ENCODE measurements at places on chromosomes 3 and 15. TPM values are rescaled to one million over a fixed set of nuclear protein-coding genes. Genes with fewer than 3 reads are reported as not detected.

DNA sequence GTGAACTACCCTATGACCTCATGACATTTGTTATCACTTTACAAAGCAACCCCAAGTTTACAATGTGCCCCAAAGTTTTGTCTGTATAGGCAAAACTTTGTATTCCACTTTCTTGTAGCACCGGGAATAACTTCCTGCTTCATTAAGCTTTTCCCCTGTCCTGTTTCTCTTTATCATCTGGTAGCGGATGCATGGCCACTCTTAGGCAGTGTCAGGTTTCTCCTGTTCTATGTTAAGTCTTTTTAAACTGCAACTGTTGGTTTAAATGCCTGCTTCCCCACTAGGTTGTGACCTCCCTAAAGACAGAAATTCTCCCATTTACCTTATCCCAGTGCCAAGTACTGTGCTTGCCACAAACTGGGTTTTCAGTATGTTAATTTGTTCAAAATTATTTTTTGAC lies 433.6 kb upstream of the DPH6 start:
- no peak for DNase-seq

DNA sequence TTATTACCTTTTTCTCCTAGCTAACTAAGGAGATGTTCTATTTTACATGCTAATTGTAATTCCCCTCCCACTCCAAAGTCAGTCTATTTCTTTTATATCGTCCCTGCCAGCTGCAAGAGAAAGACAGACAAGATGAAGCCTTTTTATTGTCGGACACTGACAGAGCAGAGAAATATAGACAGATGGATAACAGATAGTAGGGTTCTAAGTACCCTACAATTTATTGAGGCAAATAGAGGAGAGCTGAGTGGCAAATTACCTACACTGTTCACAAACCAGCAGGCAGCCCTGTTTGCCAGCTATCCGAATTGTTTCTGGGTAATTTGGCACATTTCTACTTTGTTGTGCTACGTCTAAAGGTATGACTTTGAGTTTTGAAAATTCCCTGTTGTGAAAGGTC lies 392.3 kb upstream of the ZNF717 start:
- no peak for DNase-seq

- DNase-seq: no peak
These were observed 1.5 kb downstream of the SLITRK3 start for GRCh38 chr3:165194511-165195240.

GRCh38 chr3:140532793-140533330 lies 145.0 kb upstream of the TRIM42 start:
- no peak for DNase-seq

Gene ATP1B3
- 108 TPM for total RNA-seq
